NCI-H1417 (cell line): ENCODE measurements at places on chromosomes 16 and 17.

DNA sequence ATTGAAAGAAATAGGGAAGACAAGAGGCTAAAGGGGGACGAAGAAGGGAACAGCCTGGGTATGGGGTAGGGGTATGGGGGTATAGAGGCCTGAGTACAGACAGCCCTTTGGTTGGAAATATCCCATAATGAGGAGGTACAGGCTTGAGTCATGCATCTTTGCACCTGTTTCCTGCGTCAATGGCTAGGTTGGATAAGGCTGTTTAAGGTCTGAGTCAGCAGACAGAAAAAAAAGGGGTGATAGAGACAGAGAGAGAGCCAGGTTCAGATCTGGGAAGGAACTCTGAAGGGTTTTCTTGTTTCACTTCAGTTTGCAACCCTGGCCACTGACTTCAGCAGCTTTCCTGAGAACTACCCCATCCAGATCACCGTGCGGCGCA lies 8.5 kb downstream of the FNDC8 start:
- no peak for DNase-seq

GRCh38 chr16:20905576-20905975 lies 5.0 kb downstream of the LYRM1 start:
- no peak for DNase-seq

- no peak for DNase-seq
These were observed 119.2 kb upstream of the C17orf78 start for GRCh38 chr17:37256627-37257026.

GRCh38 chr17:70644096-70644495 lies 474.8 kb downstream of the KCNJ2 start:
- DNase-seq: no peak
